ENCODE measurements at places on chromosomes 16 and 17.

DNA sequence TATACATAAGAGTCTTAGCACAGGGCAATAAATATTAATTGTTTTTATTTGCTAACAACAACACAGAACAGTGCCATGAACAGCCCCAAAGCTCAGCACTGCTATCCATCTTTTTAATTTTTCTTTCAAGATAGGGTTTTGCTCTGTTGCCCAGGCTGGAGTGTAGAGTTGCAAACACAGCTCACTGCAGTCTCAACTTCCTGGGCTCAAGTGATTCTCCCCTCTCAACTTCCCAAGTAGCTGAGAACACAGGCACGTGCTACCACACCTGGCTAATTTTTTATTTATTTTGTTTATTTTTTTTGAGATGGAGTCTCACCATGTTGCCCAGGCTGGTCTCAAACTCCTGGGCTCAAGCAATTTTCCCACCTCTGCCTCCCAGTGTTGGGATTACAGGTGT lies 47.6 kb upstream of the AKAP1 start:
- no peak for DNase-seq

- no peak for DNase-seq
Measured at GRCh38 chr16:52921104-52921503, 131.6 kb downstream of the CHD9NB start.

DNA sequence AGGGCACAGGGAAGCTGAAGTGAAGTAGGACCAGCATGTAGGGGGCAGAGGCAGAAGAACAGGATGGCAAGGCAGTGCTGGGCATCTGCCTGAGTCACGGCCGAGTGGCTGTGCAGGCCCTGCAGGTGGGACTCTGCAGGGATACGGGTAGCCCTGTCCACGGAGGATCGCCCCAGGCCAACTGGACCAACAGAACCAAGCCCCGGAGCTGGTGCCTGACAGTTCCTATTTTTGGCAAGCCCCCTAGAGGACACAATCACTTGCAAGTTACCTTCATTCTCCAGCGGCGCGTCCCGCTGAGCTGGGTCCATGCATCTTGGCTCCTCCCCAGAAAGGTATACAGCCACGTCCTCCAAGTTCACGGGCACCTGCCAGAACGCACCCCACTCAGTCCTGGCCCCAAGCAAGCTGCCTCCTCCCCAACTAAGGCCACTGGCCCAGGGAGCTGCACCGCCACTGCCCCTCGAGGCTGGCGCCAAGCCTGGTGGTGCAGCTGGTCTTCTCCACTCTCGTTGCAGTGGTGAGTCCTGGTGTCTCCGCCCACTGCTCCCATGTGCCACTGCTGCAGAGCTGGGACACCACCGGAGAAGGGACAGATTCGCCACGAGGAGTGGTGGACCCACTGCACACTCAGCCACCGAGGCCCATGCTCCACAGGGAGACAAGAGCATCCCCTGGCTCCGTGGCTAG lies 6.6 kb downstream of the ZNF500 start:
- no peak for DNase-seq

- no peak for DNase-seq
Measured at GRCh38 chr17:11459861-11460331, 138.4 kb upstream of the DNAH9 start.

DNA sequence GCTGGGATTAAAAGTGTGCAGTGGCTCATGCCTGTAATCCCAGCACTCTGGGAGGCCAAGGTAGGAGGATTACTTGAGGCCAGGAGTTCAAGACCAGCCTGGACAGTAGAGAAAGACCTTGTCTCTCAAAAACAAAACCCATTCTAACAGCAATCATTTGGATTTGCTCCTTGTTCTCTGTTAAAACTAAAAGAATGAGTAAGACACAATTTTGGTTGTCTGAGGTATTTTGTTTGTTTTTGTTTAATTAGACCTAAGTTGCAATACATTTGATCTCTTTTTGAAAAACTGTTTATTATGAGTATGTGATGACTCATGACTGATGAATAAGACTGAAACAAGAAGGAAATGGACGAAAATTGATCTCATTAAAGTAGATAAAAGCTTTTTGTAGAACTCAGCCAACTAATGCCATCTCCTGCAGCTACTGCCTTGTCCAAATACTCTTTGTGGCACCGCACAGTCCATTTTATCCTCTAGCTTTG lies 29.0 kb downstream of the GLG1 start:
- peak; percentile 65 for DNase-seq

GRCh38 chr16:73610160-73610559 lies 562.2 kb upstream of the ZFHX3 start:
- no peak for DNase-seq

DNA sequence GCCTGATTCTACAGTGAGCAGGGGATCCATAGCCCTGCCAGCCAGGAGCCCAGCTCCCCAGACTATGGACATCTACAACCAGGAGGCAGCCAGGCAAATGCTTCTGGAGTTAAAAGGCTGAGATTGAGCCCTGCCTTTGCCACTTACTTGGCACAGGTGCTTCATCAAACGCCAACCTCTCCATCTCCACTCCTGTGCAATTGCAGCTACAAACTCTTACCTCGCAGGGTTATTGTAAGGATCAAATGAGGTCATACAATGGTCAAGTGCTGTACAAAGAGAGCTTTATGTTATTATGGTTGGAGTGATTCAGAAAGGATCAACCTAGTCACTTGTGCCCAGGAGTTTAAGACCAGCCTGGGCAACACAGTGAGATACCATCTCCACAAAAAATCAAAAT lies 9.8 kb upstream of the MYO18A start:
- no peak for DNase-seq

DNA sequence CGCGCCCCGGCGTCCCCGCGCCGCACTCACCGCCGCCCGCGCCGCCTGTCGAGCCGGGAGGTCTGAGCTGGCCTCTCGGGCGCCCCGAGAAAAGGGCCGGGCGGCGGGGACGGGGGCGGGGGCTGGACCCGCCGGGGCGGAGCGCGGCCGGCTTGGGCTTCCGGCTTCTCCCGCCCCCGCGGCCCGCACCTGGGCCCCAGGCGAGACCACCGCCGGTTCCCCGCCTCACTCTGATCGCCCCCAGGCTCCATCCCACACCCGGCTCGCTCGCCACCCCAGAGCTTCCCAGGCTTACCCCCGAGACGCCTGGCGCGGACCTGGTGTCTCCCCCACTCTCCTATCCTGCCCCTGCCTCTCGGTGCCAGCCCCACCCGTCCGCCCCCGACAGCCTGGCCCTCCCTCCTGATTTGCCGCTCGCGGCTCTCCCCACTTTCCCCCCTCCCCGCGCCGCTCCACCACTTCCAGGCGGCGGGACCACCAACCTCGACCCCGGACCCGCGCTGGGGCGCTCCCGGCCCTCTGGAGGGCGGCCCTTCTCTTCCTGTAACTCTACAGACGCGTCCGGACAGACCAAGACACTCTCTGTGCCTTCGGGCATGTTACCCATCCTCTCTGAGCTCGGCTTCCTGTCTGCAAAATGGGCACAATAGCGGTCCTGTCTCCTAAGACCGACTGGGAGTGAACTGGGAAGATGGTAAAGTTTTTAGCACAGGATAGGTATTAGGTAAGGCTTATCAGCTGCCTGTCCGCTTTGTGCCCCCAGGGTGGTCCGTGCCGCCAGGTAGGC lies at the start of gene LITAF:
LITAF (minus strand) TSS at position 64 of the 787 bp plus-strand sequence. CDS start 30,189 bp downstream, outside the sequence.
- DNase-seq, result no peak

- DNase-seq, result no peak
Measured at GRCh38 chr16:21033264-21033663, 117.4 kb downstream of the DNAH3 start.

DNA sequence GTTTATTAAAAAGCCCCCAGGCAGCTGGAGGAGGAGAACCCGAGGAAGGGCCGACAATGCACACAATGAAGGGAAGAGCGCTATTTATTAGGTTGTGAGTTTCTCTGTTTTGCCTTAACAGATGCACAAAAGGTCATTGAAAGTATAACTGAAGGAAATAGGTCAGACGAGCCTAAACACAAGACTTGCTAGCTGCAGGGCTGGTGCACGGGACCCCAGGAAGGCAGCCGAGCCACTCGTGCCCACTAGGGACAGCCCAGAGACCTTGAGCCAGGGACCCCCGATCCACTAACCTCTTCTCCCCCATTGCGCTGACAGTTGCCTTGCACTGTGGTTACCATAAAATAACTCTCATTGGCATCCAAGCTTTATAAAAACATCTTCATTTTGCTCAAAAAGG lies 11.3 kb downstream of the LITAFD start:
- no peak for DNase-seq

GRCh38 chr16:57372372-57373116 lies at the start of gene CX3CL1:
CX3CL1 (plus strand) TSS chr16:57372490; CDS start chr16:57372569, 79 bp downstream.
- peak; percentile 55 for DNase-seq

DNA sequence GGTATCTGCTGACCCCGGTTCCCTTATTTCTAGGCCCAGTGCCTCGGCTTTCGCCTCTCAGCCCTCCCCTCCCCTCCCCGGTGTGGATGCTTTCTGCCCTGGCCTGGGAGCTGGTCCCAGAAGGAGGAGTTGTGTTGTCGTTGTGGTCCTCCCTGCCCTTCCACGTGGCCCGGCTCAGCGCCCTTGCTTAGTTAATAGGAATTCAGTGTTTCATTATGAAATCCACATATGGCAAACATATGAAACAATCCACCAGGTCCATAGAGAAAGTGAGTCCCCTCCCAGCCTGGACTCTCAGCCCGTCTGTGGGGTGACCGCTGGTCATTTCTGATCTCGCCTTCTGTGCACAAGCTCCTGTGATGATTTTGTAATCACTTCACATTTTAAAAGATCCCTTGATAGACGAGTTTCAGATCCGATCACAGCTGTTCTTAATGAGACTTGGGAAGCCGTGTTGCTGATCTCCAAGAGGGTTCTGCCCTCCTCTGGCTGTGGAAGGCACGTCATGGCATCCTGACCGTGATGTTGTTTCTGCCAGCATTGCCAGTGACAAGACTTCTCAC lies 112.1 kb downstream of the BANP start:
- no peak for DNase-seq

- DNase-seq, result no peak
Measured at GRCh38 chr16:83005653-83006160, 378.9 kb downstream of the CDH13 start.
